Activated CD4-positive, alpha-beta T cell treated with anti-CD3 and anti-CD28 coated beads, Interleukin-2, amount 10 ng/mL, durations not matched to agents 7 days and 5 days (primary cell): ENCODE measurements at places on chromosomes 12 and 14.

GRCh38 chr12:105910030-105910429, 228.7 kb downstream of the NUAK1 start:
- DNase-seq: no peak

DNA sequence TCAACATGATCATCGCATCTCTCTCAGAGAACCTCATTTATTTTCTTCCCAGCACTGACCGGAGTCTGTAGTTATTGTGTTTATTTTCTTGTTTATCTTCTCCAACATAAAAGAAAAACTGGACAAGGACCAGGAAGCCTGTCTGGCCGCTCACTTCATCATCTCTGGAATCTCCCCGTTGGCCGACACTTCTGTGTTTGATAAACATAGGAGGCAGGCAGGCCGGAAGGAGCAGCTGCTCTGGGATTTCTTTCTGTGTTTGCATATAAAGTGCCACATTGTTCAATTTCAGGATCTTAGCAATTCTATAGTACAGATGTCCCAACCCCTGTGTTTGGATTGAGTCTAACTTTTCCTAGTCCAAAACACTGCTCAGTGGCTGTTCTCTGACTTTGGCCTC, 53.3 kb downstream of the ACACB start:
- no peak for DNase-seq

- DNase-seq: no peak
These were observed 11.5 kb downstream of the ISCA2 start for GRCh38 chr14:74504874-74505720.

GRCh38 chr12:132046561-132046960, 96.8 kb downstream of the EP400 start:
- no peak for DNase-seq

- no peak for DNase-seq
These were observed 45.3 kb downstream of the LRP6 start for GRCh38 chr12:12221560-12221959.

DNA sequence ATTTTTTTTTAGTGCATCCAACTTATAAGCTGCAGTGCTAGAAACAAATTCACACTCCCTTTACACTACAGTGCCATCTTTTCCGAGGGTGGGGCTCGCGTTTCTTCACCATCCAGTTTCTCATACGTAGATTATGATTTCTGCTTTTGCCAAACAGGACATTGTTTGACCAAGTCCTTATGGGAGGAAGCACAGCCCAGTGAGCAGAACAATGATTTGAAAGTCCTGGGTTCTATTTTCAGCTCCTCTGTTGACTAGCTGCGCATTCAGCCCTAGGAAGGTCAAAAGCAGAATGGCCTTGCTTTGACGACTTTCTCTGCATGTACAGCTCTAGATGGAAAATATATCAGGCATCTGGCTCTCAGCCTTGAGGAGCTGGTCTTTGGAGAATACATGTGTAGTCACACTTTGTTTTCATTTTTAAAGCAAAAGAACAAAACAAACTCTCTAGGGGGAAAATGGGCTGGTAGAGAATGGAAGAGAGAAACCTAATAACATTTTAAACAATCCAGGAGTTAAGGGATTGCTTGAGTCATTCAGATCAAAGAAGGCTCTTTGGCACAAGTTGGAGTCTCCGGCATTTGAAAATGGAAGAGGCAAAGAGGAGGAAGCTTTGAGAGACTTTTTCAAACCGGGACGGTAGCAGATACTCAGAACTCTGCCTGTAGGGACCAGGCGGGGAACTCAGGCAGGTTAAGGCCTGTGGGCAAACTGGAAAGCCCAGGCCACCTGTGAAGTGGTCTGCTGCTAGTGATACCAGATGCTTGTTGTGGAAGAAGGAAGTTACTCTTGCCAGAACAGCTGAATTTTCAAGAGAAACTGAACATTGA, 257.3 kb upstream of the PLEKHG7 start:
- no peak for DNase-seq

- peak; percentile 42 for DNase-seq
These were observed 21.3 kb downstream of the LRRIQ1 start for GRCh38 chr12:85057370-85057963.

GRCh38 chr12:53453953-53454640, 2.2 kb downstream of the PCBP2 start:
- DNase-seq: no peak

DNA sequence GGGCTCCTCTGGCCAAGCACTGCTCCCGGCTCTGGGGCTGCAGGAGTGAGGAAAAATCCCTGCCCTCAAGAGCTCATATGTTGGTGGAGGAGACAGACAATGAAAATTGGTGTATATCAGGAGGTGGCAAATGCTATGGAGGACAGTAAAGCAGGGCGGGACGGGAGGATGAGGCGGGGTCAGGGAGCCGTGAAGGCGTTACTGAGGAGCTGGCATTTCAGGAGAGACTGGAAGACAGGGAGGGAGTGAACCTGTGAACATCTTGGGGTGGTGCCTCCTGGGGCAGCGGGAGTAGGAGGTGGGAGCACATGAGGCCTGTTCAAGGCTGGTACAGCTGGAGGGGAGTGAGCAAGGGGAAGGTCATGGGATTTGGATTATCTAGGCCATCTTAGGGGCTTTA, 26.6 kb downstream of the TSPAN9 start:
- DNase-seq: no peak

DNA sequence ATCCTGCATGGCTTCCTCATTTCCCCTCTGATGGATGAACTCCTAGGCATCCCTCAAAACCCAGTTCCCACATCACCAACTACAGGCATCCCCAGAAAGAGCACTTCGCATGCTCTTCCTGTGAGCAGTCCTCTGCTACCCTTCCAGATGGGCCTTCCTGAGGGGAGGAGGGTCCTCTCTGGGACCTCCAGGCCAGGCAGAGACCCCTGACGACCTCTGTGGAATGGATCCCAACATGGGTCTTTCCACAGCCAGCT, 1.9 kb downstream of the AKT1 start:
- no peak for DNase-seq

DNA sequence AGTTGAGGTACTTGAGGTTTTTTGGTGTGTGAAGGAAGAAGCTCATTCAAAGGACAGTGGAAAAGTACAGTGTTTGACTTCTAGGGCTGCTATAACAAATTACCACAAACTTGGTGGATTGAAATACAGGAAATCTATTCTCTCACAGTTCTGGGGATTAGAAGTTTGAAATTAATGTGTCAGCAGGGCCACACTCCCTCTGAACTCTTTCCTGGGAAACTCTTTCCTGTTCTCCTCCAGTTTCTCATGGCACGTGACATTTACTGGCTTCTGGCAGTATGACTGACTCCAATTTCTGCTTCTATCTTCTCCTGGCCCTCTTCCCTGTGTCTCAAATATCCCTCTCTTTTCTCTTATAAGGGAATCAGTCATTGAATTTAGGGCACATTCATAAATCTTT, 160.2 kb downstream of the CCDC91 start:
- DNase-seq: no peak

DNA sequence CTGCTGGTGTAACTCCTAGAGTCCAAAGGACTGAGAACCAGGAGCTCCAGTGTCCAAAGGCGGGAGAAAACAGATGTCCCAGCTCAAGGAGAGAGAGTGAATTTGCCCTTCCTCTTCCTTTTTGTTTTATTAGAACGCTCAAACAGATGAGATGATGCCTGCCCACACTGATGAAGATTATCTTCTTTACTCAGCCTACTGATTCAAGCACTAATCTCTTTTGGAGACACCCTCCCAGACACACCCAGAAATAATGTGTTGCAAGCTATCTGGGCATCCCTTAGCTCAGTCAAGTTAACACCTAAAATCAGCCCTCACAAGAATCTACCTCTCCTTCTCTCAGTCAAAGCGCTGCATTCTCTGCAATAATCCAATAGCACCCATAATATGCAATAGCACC, 78.2 kb upstream of the BCL2L14 start:
- DNase-seq: no peak

GRCh38 chr12:64390275-64390851, at the start of gene C12orf56:
Gene C12orf56, minus strand, starts transcription at chr12:64390758. Its CDS starts 193 bp downstream, at chr12:64390565.
- peak; percentile 19 for DNase-seq

- no peak for DNase-seq
These were observed 1.1 kb upstream of the UBC start for GRCh38 chr12:124915239-124916236.

DNA sequence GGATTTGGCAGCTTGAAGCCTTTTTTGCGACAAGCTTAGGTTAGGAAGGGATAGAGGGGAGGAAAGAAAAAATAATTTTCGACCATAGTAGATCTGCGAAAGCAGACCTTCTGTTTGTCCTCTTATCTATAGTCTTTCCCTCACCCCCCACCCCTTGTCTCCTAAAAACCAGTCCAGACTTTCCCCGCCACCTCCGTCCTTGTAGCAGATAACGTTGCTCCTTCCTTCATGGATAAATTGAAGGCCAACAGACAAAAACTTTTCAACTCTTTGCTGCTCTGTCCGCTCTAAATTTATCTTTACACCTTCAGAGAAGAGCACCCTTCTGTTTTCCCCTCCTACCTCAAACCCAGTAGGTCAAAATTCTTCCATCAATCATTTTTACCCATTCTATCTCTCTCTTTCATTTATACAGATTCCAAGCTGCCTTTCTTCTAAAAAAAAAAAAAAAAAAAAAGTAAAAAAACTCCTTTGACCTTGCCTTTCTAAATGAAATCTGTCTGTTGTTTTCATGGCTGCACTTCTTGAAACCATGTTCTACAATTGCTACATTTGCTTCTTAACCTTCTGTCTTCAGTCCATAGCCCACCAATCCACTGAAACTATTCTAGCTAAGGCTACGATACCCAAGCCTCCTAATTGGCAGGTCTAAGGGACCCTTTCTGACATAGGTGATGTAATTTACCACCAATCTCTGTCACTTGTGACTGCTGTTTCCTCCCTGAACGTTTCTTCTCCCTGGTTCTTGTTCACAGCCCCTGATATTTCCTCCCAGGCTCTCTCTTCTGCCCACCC, 11.1 kb upstream of the NEMF start:
- peak; percentile 41 for DNase-seq

DNA sequence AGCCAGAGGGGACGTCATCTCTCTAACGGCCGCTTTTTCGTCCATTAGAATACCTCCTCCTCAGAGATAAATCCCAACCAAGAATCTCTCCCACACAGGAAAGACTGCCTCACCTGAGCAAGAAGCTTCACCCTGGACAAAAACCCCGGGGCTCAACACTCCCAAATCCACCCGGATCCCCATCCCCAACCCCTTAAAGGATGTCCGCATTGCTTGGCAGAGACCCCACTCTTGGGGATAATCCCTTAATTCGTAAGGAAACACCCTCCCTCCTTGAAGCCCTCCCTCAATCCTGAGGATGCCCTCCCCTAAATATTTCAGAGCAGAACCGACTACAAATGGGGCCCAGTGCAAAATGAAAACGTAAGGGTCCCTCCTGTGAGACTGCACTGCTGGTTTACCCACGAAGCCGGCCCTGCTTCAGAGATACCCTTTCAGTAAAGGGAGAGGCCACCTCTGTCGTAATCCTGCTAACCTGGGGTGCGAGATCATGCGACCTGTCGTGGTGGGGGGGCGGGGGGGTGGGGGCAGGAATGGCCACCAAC, 655 bp upstream of the DYNLL1 start:
- no peak for DNase-seq

GRCh38 chr12:69885658-69886057, 60.6 kb downstream of the MYRFL start:
- DNase-seq: no peak

GRCh38 chr14:50545618-50546017, 13.2 kb upstream of the MAP4K5 start:
- DNase-seq: no peak

- no peak for DNase-seq
These were observed 95.0 kb upstream of the CCND2 start for GRCh38 chr12:4178424-4179170.

- DNase-seq: no peak
These were observed 11.6 kb upstream of the UNC119B start for GRCh38 chr12:120698665-120699064.

GRCh38 chr12:101490286-101490920, 15.3 kb downstream of the SPIC start:
- DNase-seq: peak; percentile 7

DNA sequence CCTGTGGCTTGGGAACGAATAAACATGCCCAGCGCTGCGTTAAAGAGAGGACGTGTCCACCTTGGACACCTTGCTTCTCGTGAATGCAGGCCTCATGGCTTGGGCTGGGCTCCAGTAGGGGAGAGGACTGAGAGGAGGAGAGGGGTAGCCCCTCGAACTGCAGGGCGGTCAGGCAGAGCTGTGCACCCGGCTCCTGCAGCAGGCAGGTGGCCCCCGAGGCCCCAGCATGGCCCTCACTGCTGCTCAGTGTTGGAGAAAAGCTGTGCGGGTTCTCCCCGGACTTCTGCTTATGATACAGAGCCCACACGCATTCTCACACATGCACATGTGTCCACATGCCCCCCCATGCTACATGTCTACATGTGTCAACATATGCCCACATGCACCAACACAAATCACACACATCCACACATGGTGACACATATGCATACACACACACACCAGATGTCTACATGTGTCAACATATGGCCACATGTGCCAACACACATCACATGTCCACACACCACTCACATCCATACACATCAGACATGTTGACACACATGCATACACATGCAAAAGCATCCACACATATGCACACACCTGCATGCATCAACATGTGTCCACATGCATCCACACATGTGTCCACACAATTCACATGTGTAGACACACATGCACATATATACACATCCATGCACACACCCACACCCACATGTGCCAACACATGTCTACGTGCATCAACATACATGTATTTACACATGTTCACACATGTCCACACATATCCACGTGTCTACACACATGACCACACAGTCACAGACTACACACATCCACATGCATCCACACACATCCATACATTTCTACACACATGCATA, 3.0 kb downstream of the ADGRD1 start:
- no peak for DNase-seq

DNA sequence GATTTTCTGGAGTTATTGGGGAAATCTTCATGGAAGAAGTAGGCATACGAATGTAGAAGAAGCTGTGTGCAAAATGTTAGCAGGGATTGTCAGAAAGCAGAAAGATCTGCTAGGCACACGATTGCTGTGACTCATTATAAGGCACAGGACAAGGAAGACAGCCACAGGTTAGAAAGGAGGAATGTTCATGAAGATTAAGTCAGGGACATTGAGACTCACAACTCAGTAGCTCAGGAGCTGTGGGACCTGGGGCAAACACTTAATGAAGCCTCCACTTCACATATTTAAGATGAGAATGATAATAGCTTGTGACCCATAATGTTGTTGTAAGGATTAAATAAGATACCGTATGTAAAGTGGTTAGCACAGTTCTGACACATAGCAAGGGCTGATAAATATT, 26.6 kb upstream of the RTRAF start:
- no peak for DNase-seq

- DNase-seq: no peak
These were observed 74.4 kb downstream of the PRKD1 start for GRCh38 chr14:29853272-29853671.
